ENCODE measurements at places on chromosomes 16 and 17. TPM values are rescaled to one million over a fixed set of nuclear protein-coding genes. Genes with fewer than 3 reads are reported as not detected.

ESRP2 gene
- 1.9 TPM for total RNA-seq

MSLN gene
- 26.2 TPM for total RNA-seq

RGS9 gene
- total RNA-seq, result 20.0 TPM

TBC1D3L gene
- total RNA-seq, result 0.72 TPM

B4GALNT2 gene
- 1.2 TPM for total RNA-seq

INTS2 gene
- total RNA-seq, result 11.3 TPM

WNT3 gene
- total RNA-seq, result 11.6 TPM

CA7 gene
- total RNA-seq, result not detected

ZFPM1 gene
- total RNA-seq, result 1.7 TPM

CPHXL2 gene
- not detected for total RNA-seq

OR4D1 gene
- total RNA-seq, result 4.6 TPM

G6PC1 gene
- total RNA-seq, result not detected

TBC1D3K gene
- total RNA-seq, result not detected

SPNS3 gene
- not detected for total RNA-seq

PPP1R27 gene
- total RNA-seq, result 4.1 TPM

FAM83G gene
- 4.8 TPM for total RNA-seq

SOCS1 gene
- total RNA-seq, result 16.4 TPM

PRR15L gene
- total RNA-seq, result not detected

SLC25A11 gene
- 28.9 TPM for total RNA-seq

VASN gene
- total RNA-seq, result 57.3 TPM

PLK1 gene
- total RNA-seq, result 27.4 TPM

FGF11 gene
- 12.8 TPM for total RNA-seq

CA10 gene
- total RNA-seq, result 0.24 TPM

DLX4 gene
- total RNA-seq, result 1.7 TPM

ABCA6 gene
- total RNA-seq, result 17.1 TPM

ALKBH5 gene
- total RNA-seq, result 86.2 TPM

DOC2A gene
- 0.48 TPM for total RNA-seq

LYRM9 gene
- 24.8 TPM for total RNA-seq

CYBA gene
- total RNA-seq, result 70.3 TPM

RMI2 gene
- total RNA-seq, result 17.1 TPM

HSPB9 gene
- not detected for total RNA-seq

ASIC2 gene
- 1.4 TPM for total RNA-seq

TLCD2 gene
- total RNA-seq, result 5.8 TPM

PRAC1 gene
- total RNA-seq, result not detected

KRT40 gene
- not detected for total RNA-seq

KRTAP1-5 gene
- not detected for total RNA-seq

ATP2A1 gene
- 0.24 TPM for total RNA-seq

BRIP1 gene
- 10.6 TPM for total RNA-seq

CIITA gene
- total RNA-seq, result 11.1 TPM

EARS2 gene
- 26.0 TPM for total RNA-seq

CLEC10A gene
- not detected for total RNA-seq

HAS3 gene
- 10.4 TPM for total RNA-seq

KRT13 gene
- total RNA-seq, result 292 TPM

GCGR gene
- 2.9 TPM for total RNA-seq

SCGB1C2 gene
- total RNA-seq, result not detected

PRSS36 gene
- total RNA-seq, result 0.48 TPM

TNFRSF13B gene
- not detected for total RNA-seq

TGFB1I1 gene
- 83.3 TPM for total RNA-seq

TBX21 gene
- 1.4 TPM for total RNA-seq

COG1 gene
- total RNA-seq, result 9.4 TPM

TCAP gene
- 0.24 TPM for total RNA-seq

TLCD3A gene
- 24.3 TPM for total RNA-seq
